Fibroblast of the conjunctiva (primary cell): ENCODE measurements at places on chromosomes 16 and 17.
A peak's percentile ranks its signal among the peaks of the same experiment; 100 is the strongest.

- DNase-seq, result no peak
Observed at GRCh38 chr17:78257810-78258322, 26.4 kb downstream of the TMEM235 start.

DNA sequence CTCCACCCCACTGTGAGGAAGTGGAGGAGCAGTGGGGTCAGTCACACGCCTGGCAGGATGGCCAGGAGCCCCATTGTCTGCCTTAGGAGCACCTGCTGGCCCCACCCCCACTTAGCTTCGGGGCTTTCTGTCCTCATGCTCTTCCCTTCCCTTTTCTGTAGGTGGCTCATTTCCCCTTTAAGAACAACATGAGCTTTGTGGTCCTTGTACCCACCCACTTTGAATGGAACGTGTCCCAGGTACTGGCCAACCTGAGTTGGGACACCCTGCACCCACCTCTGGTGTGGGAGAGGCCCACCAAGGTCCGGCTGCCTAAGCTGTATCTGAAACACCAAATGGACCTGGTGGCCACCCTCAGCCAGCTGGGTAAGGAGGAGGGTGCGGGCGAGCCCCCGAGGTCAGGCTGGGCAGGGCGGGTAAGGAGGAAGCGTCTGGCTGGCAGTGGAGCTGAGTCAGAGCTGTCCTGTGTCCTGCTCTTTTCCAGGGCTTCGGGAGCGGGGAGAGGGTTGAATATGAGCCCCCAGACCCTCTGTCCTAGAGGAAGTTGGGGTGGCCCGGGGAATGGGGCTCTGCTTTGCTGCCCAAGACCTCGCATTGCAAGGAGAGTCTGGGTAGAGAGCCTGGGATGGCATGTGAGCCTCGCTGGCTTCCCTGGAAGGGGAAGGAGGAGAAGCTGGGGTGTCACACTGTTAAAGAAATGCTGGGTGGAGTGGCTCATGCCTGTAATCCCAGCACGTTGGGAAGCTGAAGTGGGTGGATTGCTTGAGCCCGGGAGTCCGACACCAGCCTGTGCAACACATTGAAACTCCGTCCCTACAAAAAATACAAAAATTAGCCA lies 9.2 kb upstream of the SERPINF1 start:
- DNase-seq, result no peak

- no peak for DNase-seq
Observed at GRCh38 chr17:8475227-8475626, 39.5 kb downstream of the NDEL1 start.

DNA sequence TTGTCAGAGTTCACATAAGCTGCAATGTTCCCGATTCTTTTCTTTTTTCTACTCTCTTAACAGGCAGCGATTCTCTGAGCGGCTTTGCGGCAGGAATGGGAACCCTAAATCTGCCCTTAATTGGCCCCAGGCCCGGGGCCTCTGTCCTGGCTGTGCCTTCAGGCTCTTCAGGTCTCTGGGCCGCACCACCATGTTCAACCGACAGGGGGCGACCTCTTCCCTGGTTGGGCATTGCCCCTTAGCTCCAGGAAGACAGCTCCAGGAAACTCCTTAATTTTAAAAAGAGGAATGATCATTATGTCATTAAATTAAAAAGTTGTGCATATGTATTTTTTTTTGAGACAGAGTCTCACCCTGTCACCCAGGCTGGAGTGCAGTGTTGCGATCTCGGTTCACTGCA lies 20.3 kb downstream of the CACNG5 start:
- no peak for DNase-seq

GRCh38 chr17:83099086-83099555 lies 19.7 kb downstream of the METRNL start:
- DNase-seq, result no peak

- peak; percentile 78 for DNase-seq
Observed at GRCh38 chr17:73291260-73291801, 20.5 kb downstream of the CDC42EP4 start.

GRCh38 chr17:77847221-77848085 lies 111.0 kb upstream of the TNRC6C start:
- no peak for DNase-seq

DNA sequence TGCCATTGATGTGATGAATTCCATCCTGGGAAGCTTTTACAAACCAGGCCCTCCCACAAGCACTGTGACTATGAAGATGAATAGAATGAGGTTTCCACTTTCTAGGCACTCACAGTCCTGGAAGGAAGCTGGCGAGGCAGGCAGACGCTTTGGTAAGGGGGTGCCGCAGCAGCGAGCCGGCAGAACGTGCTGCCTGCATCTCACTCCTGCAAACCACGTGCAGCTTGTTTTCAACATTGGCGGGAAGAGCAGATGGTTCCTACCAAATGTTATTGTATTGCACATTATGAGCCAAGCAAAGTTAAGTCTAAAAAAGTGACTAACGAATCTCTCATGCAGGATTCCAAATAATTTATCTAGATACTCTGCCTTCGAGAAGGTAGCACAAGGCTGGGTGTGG lies 3.7 kb upstream of the DNAI2 start:
- no peak for DNase-seq

- no peak for DNase-seq
Observed at GRCh38 chr17:43366891-43367736, 31.7 kb upstream of the ARL4D start.

DNA sequence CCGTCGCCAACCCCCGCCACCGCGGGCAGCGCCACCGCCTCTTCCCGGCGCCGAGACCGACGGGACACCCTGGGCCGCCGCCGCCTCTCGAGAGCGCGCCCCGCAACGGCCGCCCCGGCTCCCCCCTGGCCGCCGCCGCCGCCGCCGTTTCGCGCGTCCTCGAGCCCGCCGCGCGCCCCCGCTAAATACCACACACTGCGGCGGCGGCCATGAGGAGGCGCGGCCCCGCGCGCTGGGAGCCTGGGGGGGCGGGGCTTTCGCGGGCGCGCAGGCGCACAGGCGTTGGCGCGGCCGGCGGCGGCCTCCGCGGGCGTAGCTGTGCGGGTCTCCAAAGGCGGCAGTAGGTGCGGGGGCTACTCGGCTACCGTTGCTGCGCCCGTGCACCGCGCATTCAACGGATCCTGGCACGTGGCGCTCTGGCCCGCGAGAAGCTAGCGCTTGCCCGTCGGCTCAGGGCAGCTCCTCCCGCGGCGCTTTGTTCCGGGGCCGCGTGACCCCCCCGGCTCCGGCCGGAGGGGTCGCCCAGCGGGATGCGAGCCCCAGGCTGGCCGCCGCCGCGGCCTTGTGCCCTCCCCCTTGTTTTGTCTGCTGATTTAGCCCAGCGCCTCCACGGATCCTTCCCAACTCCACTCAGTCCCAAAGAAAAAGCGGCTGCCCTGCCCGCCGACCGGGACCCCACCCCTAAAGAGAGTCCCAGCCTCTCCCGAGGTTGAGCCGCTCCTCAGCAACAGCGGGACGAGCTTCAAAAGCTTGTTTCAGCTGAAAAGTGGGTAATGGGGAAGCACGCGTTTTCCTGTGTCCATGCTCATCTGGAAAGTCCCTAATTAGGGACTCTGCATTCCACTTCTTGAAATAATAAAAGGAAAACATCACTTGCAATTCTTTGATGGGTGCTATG lies at the start of gene SIAH1:
TSS of gene SIAH1 (minus strand) at position 161 of the 898 bp plus-strand sequence. CDS start 22,985 bp downstream, outside the sequence.
- DNase-seq, result no peak

DNA sequence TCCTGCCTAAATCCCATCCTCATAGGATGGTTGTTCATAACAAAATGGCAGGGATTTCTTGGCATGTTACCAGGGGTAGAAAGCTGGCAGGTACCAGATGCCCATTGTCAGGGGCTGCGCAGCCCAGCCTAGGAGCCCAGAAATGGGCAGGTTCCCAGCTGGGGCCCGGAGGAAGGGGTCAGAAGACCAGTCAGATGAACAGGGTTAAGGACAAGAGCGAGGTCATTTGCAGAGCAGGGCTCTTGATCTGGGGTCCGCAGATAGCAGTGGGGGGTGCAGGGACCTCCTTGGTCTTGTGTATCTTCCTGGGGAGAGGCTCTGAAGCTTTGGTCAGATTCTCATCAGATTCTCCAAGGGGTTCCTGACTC lies 52.3 kb upstream of the CDC42EP4 start:
- no peak for DNase-seq

GRCh38 chr17:29292992-29293889 lies 707 bp downstream of the NUFIP2 start:
- no peak for DNase-seq

- peak; percentile 36 for DNase-seq
Observed at GRCh38 chr17:3534881-3535252, 22.7 kb downstream of the TRPV3 start.

- no peak for DNase-seq
Observed at GRCh38 chr16:66693149-66693548, 3.4 kb downstream of the CMTM4 start.

GRCh38 chr17:33017366-33017765 lies 25.7 kb downstream of the SPACA3 start:
- no peak for DNase-seq

GRCh38 chr16:85169333-85170065 lies 57.2 kb upstream of the CIBAR2 start:
- no peak for DNase-seq

DNA sequence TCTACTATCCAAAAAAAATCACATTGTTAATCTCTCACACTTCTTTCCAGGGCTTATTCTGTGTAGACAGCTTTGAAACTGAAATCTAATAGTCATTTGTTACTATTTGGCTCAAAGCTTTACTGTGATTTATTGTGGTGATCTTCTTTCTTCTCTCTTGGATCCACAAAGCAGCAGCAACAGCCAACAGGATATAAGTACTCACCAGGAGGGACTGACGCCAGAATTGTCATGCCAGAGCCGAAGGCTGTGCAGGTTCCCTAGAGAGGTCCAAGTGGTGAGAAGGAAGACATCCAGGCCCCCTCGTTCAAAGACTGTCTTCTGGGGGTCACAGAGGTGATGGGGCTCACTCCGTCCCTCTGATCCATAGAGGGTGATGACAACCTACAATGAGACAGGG lies 33.3 kb downstream of the PKD1L3 start:
- DNase-seq, result no peak

- DNase-seq, result no peak
Observed at GRCh38 chr16:48441106-48441505, 55.9 kb upstream of the SIAH1 start.

DNA sequence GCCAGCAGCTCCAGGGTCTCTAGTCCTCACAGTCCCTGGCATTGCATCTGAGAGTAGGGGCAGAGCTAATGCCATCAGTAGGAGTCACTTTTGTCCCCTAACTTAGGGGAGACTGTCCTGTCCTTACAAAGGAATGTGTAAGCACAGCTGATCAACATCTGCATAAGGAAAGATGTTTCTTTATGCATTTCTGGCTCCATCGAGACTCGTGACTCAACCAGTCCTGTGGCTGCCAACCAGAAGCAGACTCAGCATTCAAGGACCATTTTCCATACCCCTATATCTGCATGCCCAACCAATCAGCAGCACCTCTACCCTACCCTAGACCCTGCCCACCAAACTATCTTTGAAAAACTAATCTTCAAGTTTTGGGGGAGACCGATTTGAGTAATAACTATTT lies 8.2 kb upstream of the MPP2 start:
- DNase-seq, result no peak

- DNase-seq, result no peak
Observed at GRCh38 chr17:67359960-67360791, 6.2 kb downstream of the PSMD12 start.

DNA sequence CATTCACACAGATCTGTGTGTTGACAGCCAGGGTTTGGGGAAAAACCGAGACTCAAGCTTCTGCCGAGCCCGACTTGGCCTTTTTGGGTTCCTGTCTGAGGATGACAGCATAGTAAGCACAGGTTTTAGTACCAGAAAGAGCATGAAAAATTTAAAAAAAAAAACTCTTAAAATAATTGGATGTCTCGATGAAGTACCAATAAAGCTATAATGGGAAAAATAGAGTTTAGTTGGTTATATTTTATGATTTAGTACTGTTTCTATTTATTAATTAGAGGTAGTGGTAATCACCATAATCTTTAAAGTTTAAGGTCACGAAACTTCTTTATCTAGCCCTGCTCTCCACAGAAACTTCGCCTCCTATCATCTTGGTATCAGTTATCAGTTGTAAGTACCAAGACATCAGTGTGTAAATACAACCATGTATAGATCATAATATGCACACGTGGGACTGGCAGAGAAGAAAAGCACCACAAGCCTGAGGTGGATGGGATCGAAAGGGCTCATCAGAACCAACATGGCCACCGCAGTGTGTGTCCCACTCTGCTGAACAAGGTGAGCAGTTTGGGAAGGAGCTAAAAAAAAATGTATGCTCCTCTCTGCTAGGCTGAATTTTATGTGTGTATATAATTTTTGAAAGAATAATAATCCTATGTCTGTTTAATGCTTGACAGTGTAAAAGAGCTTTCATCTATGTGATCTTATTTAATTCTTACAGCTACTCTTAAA lies 14.4 kb upstream of the EEF2K start:
- no peak for DNase-seq

- DNase-seq, result no peak
Observed at GRCh38 chr17:76996741-76997694, 128.8 kb downstream of the MGAT5B start.

GRCh38 chr17:19309701-19310100 lies 52.8 kb downstream of the B9D1 start:
- DNase-seq, result no peak

- no peak for DNase-seq
Observed at GRCh38 chr16:49377196-49377755, 3.7 kb downstream of the C16orf78 start.

DNA sequence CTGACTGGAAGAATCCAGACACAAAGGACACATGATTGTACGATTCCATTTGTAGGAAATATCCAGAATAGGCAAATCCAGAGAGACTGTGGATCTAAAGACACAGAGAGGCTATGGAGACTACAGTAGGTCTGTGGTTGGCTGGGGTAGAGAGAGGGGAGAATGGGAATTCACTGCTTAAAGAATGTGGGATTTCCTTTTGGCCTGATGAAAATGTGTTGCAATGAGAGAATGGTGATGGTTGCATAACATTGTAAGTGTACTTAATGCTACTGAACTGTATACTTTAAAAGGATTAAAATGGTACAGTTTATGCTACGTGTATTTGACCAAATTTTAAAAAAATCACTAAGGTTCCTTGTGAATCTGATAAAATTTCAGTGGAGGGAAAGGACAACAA lies 62.1 kb downstream of the GPRC5B start:
- no peak for DNase-seq

- DNase-seq, result no peak
Observed at GRCh38 chr16:54346041-54346440, 59.5 kb upstream of the IRX3 start.

DNA sequence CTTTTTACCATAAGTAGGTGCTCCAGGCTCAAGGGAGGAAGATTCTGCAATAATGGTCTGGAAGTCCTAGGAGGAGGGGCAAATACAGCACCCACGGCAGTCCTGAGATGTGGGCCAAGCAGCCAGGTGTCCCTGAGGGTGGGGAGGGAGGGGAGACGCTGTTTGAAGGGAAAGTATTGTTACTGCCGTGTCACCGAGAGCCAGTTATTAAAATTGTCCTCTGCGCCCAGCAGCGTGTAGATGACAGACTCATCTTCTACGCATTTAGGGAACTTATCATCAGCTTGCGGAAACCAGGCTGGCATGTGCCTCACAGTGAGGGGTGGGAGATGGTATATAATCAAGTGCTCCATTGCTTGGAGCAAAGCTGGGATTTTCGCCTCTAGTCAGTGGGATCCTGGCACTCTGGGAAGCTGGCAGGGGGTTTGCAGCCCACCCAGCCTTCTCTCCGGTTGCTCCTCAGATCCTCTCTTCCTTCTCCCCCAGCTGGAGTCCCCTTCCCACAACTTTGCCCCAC lies 104.6 kb downstream of the OR1D5 start:
- no peak for DNase-seq
